ENCODE measurements at places on chromosomes 7 and 10. TPM values are rescaled to one million over a fixed set of nuclear protein-coding genes. Genes with fewer than 3 reads are reported as not detected.
A peak's percentile ranks its signal among the peaks of the same experiment; 100 is the strongest.

Gene ALKBH4
- total RNA-seq: 18.6 TPM

DNA sequence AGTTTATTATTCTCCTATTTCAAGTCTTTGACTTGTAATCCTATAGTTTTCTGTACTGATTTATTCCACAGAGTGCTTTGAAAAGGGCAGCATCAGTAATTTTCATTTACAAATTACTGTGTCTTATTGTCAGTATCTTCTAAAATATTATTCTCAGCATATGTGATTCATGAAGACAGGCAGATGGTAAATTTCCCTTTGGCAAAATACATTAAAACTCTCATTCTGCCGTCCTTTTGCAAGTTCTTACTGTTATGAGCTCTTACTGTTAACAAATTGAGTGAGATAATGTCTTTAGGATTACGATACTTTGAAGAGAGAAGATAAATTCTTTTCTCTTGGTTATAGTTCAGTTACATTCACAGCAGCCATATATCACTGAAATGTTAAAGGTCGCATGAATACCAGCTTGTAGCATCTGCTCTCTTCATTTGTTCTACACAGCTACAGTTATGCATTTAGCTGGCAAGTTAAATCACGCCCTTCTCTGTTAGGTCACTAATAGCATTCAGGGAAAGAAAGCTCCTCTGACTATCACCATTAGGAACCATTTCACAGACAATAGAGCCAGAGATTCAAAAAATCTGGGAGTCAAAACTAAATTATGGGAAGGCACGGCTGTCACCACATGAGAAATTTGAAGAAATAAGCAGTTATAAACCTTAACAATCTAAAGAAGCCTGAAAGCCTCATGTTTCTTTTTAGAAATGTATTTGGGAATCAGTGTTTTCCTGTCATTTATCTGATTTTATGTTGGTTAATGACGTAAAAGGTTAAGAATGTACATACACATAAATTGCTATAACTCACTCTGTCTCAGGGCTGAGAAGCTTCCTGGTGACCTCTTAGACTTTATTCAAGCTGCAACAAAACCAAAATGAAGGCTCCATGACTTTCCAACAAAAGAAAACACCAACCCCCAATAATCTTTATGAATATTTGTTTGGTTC, 109.6 kb upstream of the SP4 start:
- DNase-seq: no peak

Gene LBX1
- total RNA-seq: not detected

DNA sequence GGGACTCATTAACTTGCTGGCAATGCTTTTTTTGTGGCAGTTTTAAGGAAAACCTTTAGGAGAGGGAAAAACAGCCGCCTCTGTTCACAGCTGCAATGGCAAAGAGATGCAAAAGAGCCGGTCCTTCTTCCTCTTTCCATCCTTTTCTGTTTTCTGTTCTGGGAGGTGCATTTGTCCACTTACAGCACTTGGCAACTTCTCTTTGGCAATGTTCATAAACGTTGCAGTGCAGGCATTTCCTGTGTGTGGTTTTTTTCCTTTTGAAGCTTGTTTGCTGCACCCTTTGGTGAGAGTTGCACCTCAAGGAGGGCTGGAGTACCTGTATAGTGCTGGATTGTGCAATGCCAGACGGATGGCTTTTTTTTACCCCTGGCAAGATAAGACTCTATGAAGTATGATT, 53.9 kb upstream of the HABP2 start:
- DNase-seq: no peak

DNA sequence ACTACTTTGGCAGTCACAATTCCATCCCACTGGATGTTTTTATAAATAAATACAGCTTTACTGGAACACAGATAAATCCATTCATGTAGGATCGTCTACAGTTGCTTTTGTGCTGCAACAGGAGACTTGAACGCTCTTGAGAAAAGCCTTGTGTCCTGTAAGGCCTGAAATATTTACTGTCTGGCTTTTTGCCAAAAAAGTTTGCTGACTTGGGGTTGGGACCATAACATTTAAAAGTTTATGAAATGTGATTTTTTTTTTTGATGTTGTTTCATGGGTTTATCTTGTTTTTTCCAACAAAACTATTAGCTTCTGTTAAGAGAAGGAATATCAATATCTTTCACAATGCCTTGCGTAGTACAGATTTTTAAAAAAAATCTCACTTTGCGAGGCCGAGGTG, 71.1 kb upstream of the MINDY3 start:
- no peak for DNase-seq

DNA sequence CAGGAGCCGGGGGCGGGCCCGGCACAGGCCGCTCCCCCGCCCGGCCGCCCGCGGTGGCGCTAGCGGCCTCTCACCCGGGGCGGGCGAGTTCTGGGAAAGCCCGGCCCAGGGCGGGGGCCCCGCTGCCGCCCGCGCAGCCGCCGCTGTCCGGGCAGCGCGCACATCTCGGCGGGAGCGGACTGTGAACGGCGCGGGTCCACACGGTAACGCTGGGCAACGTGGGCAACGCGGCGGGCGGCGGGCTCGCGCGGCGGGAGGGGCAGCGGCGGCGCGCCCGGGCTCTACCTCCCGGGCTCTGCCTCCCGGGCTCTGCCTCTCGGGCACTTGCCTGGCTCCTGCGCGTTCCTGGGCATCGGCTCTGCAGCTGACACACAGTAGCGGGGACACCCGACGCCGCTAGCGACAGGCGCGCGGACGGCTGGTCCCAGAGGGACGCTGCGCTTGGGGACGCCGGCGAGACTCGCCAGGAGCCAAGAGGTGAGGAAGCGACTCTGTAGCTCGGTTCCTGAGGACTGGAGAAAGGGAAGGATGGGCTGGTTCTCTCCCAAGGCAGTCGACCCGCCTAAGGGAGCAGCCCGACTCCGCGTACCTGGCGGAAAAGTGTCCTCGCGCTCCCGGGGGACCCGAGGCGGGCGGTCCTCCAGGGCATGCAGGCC, at the start of gene PLCE1:
TSS of gene PLCE1 (plus strand) at position 150 of the 656 bp plus-strand sequence. CDS start 37,116 bp downstream, outside the sequence.
- DNase-seq: peak; percentile 23

Gene TYW1
- total RNA-seq: 20.4 TPM

DNA sequence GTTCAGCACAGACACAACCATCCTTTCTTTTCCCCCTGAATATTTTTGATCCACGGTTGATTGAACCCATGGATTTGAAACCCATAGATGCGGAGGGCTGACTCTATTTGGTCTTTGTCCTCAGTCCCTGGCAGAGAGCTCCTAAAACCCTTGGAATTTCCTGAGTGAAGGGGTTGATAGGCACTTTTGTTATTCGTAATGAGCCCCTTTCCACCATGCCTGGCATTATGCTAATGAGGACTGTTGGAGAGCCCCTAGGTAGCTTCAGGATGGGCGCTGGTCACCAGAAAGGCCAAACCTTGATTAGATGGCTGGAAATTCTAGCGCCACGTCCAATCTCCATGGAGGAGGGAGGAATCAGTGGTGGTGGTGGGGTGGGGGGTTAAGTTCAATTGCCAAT, 205.8 kb upstream of the GRB10 start:
- no peak for DNase-seq

DNA sequence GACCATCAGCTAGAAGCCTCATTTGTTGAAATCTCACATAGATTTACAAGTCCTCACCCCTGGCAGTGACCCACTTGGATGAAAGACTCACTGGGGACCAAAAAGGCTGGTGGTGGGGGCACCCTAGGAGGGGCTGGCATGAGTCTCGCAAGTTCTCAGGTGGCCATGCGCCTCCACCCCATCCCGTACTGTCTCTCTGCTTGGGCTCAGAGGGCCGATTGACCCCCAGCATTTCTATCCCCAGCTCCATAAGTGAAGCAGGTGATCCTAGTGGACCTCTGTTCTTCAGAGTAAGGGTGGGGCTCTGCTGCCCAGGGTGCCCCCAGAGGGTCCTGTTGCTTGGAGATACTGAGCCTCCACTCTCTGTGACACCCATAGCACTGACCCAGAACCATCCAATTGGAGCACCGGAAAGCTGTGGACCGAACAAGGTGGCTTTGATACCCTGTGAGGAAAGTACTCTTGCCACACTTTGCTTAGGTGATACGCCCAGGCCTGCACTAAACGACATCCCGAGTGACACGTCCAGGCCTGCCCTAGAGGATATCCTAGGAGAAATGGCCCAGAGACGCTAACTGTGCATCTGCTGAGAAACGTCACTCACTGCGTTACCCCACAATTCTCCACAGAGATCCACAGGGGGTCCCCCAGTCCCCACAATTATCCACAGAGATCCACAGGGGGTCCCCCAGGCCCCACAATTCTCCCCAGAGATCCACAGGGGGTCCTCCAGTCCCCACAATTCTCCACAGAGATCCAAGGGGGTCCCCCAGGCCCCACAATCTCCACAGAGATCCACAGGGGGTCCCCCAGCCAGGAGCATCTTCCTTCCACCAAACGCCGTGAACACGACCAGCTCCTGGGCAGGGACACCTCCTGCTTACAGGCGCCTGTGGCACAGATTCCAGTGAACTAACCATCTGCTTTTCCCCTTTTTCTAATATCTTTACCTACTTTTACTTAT, 262.9 kb downstream of the PTPRN2 start:
- DNase-seq: no peak

DNA sequence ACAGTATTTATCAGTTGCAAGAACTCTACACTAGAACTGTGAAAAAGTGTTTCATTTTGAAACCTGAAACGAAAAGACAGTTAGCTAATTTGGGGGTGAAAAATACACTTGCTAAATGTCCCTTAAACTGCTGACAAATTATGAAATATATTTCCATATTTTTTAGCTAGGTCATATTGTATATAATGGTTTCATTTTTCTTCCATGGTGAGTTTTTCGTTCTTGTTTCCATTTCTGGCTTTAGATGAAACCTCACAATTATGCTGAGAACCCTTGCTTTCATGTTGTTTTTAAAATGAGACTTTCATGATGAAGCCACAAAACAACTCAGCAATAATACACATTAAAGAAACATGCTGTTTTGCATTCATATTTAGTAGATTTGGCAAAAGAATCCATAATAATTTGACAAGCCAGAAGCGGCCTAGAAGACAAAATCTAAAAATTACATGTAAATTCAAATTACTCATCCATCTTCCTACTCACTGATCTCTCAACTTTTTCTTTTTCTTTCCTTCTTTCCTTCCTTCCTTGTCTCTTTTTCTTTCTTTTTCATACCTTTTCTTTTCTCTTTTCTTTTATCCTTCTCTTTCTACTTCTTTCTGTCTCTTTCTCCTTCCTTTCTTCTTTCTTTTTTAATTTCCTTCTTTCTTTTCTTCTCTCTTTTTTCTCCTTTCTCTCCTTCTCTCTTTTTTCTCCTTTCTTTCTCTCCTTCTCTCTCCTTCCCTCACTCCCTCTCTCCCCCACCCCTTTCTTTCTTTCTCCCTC, 46.5 kb upstream of the ITGB8 start:
- DNase-seq: no peak
